RWPE2 (cell line): ENCODE measurements at places on chromosomes 1 and 21.
A peak's percentile ranks its signal among the peaks of the same experiment; 100 is the strongest.

DNA sequence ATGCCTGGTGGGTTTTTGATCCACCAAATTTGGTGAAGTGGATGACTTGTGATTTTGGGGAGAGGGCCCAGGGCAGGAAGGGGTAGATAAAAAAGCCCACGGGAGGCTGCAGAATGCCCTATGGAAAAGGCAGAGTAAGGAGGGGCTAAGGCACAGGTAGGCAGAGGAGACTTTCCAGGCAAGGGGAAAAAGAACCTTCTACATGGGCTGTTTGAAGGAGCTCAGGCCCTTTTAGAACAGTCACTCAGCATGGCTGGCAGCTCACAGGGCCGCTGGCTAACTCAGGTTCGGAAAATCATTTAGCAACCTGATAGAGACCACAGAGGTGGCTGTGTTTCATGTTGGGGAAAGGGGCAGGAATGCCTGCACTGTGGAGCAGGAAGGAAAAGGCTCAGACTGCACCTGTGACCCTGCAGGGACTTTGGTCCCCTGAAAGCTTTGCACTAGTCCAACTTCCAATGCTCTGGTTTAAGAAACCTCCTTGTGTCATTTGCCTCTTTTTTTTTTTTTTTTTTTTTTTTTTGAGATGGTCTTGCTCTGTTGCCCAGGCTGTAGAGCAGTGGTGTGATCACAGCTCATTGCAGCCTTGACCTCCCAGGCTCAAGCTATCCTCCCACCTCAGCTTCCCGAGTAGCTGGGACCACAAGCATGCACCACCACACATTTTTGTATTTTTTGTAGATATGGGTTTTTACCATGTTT lies 58.5 kb upstream of the ENAH start:
- no peak for DNase-seq

- no peak for DNase-seq
Measured at GRCh38 chr21:33977017-33977720, 61.6 kb upstream of the ATP5PO start.

- DNase-seq, result no peak
Measured at GRCh38 chr1:209630383-209631225, 21.6 kb downstream of the LAMB3 start.

- no peak for DNase-seq
Measured at GRCh38 chr1:14741082-14741481, 142.6 kb downstream of the KAZN start.

GRCh38 chr1:89810880-89811279 lies 10.0 kb upstream of the LRRC8D start:
- no peak for DNase-seq

DNA sequence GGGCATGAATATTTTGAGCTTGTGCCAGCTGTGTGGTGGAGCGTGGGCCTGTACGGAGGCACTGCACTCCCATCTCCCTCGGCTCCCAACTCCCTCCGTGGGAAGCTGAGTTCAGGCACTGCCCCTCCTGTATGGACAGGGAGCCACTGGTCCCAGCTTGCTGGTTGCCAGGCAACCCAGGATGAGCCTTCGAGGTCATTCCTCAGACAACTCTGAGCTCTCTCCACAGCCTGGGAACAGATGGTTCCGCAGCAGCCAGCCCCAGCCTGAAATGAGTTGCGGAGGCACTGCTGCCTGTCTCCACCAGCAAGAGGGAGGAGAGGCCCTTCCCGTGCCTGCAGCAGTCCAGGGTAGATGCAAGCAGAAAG lies 58.4 kb upstream of the TENT5B start:
- DNase-seq, result no peak

DNA sequence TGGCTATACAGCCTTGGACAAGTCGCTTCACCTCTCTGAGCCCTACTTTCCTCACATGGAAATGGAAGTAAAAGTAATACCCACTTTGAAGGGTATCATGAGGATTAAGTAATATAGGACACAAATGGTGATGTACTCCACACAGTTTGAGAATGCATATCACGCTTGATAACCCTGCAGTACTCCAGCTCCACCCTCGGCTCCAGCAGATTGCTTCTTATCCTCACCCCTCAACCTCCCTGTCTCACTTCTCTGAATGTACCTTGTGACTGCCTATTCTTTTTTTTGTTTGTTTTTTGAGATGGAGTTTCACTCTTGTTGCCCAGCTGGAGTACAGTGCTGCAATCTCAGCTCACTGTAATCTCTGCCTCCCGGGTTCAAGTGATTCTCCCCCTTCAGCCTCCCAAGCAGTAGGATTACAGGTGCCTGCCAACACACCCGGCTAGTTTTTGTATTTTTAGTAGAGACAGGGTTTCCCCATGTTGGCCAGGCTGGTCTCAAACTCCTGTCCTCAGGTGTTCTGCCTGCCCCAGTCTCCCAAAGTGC lies 55.5 kb downstream of the LDLRAD2 start:
- no peak for DNase-seq

DNA sequence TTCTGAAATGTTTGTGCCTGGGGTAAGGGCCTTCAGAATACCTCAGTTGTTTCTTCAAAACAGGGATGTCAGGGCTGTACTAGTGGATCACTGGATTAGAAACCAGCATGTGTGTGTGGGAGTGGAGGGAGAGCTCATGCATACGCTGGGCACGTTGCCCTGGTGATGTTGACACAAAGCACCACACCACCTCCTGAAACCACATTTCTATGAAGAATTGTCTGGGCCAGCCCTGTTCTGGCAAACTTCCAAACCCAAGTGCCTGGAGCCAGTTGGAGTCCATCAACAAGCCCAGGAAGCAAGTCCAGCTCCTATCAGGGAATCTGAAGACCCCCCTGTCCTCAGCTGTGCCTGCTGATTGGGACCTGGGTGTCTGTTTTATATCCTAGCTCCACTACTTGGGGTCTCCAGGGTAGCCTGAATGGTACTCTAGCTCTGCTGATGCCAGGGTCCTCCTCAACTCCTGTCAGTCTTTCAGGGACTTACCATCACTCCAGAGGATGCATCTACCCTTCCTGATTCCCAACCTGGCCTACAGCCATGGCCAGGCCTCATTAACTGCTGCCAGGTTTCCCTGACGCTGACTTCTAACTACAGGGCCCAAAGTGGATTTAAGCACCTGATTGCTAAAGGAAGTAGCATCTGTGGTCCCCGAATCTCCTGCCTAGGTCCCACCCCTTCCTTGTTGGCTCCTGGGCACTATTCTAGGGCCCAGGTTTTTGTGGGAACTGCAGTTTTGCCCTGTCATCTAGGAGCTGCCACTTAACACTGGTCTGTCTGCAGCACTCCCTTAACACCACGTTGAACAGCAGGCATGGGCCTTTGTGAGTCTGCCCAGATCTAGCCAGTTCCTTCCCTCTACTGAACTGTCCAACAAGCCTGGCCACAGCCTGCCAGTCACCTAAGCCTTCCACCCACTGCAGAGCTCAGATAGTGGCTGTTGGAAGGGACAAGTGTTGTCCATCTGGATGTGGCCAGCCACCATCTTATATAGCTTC lies 45.5 kb downstream of the LPAR3 start:
- DNase-seq, result peak; percentile 95

DNA sequence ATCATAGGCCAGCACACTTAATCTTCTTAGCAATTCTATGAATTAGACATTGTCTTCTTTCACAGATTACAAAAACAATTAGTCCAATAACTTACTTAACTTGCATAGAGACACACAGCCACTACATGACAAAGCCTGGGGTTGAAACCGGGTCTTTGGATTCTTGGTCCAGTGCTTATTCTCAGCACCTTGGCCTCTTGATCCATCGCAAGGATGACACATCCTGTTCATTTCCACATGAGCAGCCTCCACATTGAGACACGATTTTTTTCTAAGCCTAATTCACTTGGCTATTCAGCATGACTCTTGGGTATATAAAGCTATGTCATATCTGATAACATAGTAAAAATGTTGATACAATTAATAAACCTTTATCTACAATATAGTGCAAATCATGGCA lies 221.0 kb upstream of the FOXD3 start:
- DNase-seq, result no peak

GRCh38 chr1:228990906-228991569 lies 255.8 kb downstream of the RHOU start:
- DNase-seq, result no peak

DNA sequence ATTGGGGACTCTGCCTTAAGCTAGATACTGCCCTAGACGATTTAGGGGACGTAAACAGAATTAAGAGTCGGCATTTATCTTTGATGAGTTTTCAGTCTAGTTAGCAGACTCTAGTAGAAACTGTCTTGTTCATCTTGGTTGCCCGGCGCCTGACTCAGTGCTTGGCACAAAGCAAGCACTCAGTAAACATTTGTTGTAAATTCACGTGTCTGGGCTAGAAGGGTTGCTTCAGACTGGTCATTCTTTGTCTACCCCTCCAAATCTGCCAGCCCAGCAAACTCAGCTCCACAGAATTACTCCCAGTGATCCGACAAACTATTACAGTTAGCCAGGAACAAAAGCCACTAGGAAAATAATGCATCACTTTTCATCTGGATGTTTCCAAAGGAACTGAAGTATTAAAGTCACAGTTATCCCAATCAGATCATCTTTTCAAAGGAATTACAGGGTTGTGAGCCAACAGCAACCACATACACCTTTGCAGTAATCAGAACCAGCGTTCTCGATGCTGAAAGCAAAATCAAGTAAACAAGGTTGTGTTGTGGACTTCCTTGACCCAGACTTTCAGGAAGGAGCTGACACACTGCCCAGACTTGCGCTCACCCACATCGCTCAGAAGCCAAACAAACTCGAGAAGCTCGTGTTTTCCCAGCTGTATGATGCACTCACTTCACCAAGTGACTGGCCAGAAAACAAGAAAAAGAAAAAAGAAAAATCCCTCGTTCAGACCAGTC lies 66.5 kb upstream of the GADD45A start:
- DNase-seq, result no peak

GRCh38 chr1:87702455-87702854 lies 373.8 kb downstream of the LMO4 start:
- DNase-seq, result no peak

GRCh38 chr1:55854911-55855310 lies 639.7 kb upstream of the USP24 start:
- DNase-seq, result no peak
